ENCODE measurements at places on chromosomes 7 and 10.
A peak's percentile ranks its signal among the peaks of the same experiment; 100 is the strongest.

DNA sequence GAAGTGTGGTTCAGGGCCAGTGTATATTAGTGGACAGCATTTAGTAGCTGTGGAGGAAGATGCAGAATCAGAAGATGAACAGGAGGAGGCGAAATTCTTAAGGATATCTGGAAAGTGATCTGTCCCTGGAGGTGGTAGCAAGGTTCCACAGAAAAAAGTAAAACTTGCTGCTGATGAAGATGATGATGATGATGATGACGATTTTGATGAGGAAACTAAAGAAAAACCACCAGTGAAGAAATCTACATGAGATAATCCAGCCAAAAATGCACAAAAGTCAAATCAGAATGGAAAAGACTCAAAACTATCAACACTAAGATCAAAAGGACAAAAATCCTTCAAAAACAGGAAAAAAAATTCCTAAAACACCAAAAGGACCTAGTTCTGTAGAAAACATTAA, 26.3 kb downstream of the TM9SF3 start:
- DNase-seq: no peak

- DNase-seq: no peak
Observed at GRCh38 chr10:112953174-112954159, 3.4 kb downstream of the TCF7L2 start.

- DNase-seq: no peak
Observed at GRCh38 chr10:75137533-75138438, 26.3 kb downstream of the SAMD8 start.

DNA sequence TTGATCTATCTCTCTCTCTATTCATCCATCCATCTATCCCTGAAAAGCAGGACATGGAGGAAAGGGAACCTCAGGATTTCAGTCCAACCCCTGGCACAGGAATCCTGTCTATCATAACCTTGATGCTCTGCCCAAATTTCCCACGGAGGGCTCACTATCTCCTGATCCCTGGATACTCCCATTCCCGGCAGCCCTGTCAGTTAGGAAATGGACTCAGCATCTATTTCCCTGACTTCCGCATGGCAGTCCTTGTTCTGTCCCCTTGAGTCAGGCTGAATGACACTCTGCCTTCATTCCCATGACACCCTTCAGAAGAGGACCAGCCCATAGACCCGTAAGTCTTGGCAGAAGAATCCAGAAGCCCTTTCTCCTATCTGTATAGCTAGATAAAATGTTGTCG, 77.7 kb downstream of the VWA2 start:
- no peak for DNase-seq

GRCh38 chr10:22615819-22616499, 98.4 kb downstream of the PIP4K2A start:
- no peak for DNase-seq

- DNase-seq: peak; percentile 9
Observed at GRCh38 chr7:69651101-69651590, 52.9 kb downstream of the AUTS2 start.

Measured in T-helper 2 cell (primary cell).